ENCODE measurements at places on chromosomes 2 and 18.

- no peak for DNase-seq
These were observed 239.8 kb downstream of the METTL4 start for GRCh38 chr18:2331491-2331890.

DNA sequence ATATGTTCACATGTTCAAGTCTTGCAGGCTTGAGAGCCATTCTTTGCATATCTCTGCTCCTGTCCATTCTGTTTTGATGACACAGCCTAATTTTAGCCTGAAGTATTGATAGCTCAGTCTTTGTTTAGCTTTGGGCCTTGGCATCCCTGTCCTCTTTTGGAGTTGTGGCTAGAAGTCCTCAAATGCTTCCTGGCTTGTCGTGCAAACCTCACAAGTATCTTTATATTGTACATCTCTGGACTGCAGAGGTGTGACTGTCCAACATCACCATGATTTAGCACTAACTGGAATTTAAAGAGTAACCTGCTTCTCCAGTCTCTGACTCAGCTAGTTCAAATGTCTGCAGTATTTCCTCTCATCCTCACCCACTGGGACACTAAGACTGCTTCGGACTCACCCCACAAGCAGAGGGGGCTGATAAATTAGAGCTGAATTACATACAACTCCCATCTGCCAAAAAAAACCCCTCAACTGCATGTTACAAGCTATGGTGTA is 11.7 kb downstream of the PFN4 start:
- peak; percentile 9 for DNase-seq

DNA sequence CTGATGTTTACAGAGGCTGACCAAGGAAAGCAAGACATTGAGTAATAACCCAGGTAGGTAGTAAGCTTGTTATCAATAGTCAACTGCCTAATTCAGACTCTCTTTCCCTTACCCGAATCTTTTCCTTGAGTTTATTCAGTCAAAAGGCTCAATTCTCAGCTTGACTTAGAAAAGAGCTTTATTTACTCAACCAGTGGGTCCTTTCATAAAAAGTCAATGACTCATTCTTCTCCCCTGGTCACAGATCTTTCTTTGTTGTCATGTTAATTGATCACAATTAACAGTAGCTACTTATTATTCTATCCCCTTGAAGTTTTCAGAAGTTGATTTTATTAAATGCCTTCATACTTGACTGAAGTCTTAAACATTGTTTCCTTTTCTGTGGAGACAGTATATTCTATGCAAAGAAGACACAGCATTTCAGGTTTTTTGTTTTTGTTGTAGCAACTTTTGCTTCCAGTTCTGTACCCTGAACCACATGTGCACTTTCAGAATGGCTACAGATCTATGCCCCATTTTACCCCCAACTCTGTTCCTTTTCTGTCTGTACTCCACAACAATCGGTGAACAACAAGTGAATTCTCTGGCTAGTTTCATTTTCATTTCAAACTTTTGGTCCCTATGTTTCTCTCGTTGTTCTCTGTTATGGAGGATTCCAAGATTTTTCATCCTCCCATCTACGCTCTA is 428.3 kb downstream of the NCKAP5 start:
- DNase-seq = no peak

DNA sequence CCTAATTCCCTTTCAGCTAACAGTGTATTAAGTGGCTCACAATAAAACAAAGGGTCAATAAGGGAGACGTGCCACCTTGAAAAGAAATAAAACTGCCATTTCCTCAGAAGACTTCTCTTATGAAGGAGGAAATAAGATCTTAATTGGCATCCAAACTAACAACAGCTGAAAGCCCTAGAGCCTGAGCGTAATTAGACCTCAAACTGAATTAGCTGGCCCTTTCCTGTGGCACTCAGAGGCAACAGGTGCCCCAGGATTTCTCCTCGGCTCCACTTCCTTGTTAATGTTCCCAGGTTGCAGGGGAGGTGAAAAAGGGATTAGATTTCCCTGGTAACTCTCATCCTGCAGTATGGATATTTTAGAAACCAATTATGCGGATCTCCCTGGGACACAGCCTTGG is 804.3 kb downstream of the DCDC2C start:
- no peak for DNase-seq

- DNase-seq = peak; percentile 19
These were observed 142.3 kb upstream of the NCKAP5 start for GRCh38 chr2:133710613-133711012.

DNA sequence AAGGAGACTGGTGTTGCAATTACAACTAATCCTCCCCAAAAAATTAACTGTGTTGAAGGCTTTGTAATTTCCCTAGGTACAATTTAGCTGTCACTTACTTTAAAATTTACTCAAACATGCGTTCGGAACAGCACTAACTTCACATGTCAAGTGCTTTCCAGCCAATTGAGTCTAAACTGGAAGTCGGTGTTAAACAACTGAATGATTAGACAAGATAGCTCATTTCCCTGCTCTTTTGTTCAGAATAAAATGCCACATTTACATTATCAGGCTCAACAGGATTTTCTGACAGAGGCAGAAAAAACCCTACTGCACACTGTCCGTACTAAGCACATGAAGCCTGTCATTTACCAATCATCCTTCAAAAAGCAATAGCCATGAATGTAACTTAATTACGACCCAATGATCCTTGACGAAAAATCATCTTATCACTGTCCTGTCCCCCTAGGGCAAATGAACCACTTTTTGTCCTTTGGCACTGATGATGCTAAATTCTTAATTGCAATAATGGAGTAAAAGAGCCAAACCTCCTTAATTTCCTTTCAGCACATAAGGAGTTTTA is 56.0 kb downstream of the LRPPRC start:
- no peak for DNase-seq

DNA sequence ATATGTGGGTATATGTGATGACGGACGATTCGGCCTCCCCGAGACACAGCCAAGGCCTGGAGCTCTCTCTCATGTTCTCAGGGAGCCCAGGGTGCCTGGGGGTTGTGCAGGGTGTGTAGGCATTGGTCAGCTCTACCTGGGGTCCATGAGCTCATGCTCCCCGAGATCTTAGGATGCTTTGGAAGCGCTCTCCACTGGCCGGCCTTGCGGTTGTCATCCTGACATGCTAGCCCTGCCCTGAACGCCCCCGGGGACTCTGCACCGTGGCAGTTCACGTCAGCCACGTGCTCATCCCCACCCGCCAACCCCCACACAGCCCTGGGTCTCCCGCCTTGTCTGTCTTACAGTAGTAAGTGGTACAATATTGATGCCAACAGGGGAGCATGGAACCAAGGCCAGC is 67.8 kb downstream of the RTP5 start:
- no peak for DNase-seq

- no peak for DNase-seq
These were observed 351.1 kb downstream of the RND3 start for GRCh38 chr2:150136401-150136800.

GRCh38 chr2:23589739-23590138 is 204.8 kb downstream of the KLHL29 start:
- DNase-seq = no peak

- peak; percentile 93 for DNase-seq
These were observed 134.9 kb downstream of the MAP3K20 start for GRCh38 chr2:173210270-173211196.

DNA sequence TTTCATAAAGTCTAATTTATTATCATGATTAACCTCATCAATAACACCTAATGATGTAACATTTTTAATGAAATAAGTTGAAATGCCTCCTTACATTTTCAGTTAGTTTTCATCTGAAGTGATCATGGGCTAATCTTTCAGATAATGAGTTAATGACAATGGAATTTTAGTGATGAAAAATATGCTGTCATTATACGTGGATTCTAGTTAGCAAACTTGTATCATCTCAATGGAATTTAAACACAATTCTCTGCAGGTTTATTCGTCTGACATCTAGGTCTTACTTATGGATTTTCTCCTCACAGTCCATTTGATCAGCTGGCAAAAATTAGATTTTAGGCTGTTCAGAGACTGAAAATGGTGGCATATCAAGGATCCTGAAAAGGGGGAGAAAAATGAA is 885.0 kb downstream of the SLC4A3 start:
- peak; percentile 84 for DNase-seq
